ENCODE measurements at places on chromosomes 12 and 14.

GRCh38 chr12:120394483-120395367 lies 25.8 kb upstream of the MSI1 start:
- no peak for DNase-seq

- no peak for DNase-seq
Observed at GRCh38 chr14:37124614-37125013, 47.8 kb downstream of the SLC25A21 start.

- DNase-seq = no peak
Observed at GRCh38 chr14:55297611-55298499, 26.6 kb downstream of the FBXO34 start.

- no peak for DNase-seq
Observed at GRCh38 chr12:104746467-104747088, 211.5 kb downstream of the SLC41A2 start.

DNA sequence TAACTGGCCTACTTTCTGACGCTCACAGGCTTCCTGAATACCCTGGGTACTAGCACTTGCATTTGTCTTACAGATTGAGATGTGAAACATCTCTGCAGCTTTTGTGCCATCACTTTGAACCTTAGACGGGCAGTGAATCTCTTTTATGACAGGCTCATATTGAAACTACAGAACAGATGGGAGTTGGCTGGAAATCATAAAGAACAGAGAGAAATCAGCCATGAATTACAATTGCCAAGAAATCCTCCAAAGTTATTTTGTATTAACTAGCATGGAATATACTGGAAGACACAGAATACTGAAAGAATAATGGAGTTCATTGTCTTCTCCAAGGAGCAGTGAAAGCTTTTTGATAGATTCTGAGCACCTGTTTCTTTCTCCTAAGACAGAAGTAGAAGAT lies 32.7 kb downstream of the MYF5 start:
- DNase-seq = no peak

DNA sequence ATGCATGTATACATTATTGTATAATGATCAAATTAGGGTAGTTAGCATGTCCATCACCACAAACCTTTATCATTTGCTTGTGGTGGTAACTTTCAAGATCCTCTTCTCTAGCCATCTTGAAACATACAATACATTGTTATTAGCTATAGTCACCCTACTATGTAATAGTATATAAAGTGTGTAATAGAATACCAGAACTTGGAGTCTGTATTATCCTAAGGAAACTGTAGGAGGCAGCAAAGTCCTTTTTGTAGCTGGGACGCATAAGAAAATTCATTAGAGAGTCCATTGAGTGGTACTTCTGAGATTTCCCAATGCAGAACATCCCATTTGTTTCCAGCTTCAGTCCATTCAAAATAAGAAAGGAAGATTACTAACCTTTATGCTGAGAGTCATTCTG lies 325.9 kb upstream of the LRFN5 start:
- no peak for DNase-seq

GRCh38 chr12:58420503-58420902 lies 479.1 kb downstream of the ATP23 start:
- no peak for DNase-seq

GRCh38 chr14:41783403-41783802 lies 176.7 kb downstream of the LRFN5 start:
- DNase-seq = no peak

DNA sequence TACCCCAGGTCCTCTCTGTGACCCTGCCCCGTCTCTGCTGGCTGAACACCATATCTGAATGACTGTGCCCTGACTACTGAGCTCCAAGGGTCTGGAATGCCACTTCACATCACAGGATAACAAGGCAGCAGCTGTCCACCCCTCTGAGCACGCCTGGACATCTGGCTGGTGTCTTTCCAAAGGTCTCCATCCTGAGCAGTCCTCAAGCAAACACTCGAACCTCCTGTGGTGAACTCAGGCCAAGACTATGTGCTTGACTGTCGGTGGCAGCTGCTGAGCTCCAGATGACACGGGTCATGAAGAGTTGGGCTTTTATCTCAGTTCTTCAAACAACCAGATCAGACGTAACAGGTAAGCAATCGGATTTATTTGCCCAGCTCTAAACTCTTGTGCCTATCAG lies 117.2 kb upstream of the BCL2L14 start:
- no peak for DNase-seq
